ENCODE measurements at places on chromosomes 2 and 18.
A peak's percentile ranks its signal among the peaks of the same experiment; 100 is the strongest.

- DNase-seq = no peak
Observed at GRCh38 chr2:183383854-183384253, 259.6 kb downstream of the NUP35 start.

- DNase-seq = peak; percentile 69
Observed at GRCh38 chr2:119517433-119517832, 6.8 kb downstream of the SCTR start.

- no peak for DNase-seq
Observed at GRCh38 chr18:77634494-77634893, 384.8 kb downstream of the GALR1 start.

DNA sequence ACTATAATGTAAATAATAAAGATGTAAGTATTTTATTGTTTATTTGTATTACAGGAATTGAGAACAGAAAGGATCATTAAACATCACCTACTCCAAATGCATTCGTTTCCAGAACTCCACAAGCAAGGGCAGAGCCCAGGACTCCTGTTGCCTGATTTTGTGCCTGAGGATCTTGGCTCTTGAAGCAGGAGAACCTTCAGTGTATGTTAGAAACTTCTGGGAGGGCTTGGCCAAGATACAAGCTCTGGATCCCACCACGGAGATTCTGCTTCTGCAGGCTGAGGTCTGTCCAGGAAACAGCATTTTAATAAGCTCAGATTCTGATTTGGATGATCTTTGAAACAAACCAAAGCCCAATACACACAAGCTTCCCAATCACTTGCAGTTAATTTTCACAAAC, 142.4 kb upstream of the SOX11 start:
- DNase-seq = no peak

Data from activated CD8-positive, alpha-beta T cell treated with anti-CD3 and anti-CD28 coated beads for 36 hours (primary cell).